ENCODE measurements at places on chromosomes 3 and 15. TPM values are rescaled to one million over a fixed set of nuclear protein-coding genes. Genes with fewer than 3 reads are reported as not detected.

GRCh38 chr15:98914626-98915025 lies 93.0 kb downstream of the PGPEP1L start:
- no peak for DNase-seq

- no peak for DNase-seq
These were observed 8.3 kb upstream of the ROPN1B start for GRCh38 chr3:125960456-125961288.

- DNase-seq: no peak
These were observed 10.8 kb downstream of the RASL12 start for GRCh38 chr15:65056868-65057548.

DNA sequence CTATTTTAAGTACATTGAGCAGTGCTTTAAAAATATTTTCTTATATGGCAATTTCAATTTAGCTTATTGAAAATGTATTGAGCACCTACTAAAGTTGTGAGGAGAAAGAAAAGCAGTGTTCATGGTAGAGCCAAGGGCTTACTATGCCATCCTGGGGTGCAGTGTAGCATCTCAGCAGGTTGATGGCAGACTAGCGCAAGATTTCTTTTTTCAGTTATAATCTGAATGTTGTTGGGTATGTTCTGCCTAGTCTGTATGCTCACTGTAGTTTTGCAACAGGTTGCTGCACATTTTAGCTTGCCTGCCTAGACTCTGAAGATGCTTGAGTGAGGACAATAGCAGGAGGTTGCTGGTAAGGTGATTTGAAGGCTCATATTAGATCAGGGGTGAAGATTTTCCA lies 103.1 kb upstream of the UNC13C start:
- DNase-seq: no peak

Gene FBXO40
- 0.08 TPM for total RNA-seq

Gene BLM
- 0.33 TPM for total RNA-seq

Gene PROS1
- 252 TPM for total RNA-seq

Gene SOX14
- not detected for total RNA-seq
